Right atrium auricular region (tissue), 2 donors: ENCODE measurements at places on chromosomes 2 and 18.

DNA sequence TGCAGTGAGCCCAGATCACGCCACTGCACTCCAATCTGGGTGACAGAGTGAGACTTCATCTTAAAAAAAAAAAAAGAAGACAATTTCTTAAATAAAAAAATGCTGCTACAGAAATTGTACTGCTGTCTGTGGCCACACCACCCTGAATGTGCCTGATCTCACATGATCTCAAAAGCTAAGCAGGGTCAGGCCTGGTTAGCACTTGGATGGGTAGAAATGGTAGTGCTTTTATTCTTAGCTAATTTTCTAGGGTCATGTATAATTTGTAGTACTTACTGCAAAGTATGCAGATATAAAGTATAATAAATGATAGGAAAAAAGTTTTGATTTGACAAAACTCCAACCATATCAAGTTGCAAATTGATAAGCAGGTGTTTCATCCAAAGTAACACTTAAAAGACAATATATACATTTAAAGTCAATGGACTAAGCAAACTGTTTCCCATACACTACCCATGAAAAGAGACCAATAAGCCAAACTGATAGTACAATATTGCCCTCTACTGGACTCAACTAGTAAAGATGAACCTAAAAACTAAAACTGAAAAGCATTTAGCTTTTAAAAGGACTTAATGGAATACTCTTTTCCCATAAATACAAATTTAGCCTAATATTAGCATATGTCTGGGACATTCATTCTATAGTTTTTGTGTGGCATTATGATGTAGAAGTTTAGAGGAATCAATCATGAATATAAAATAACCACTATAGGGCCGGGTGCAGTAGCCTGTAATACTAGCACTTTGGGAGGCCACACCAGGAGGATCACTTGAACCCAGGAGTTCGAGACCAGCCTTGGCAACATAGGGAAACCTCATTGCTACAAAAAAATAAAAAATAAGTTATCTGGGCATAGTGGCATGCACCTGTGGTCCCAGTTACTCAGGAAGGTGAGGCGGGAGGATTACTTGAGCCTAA is 18.6 kb upstream of the PEX13 start:
- H3K27me3 ChIP-seq: no peaks in the 10 kb centered on the region
- H3K4me3 ChIP-seq: no peak overlapping the region
- no peak overlapping the region for H3K27ac ChIP-seq
- no peak for DNase-seq
- no peaks in the 10 kb centered on the region for H3K4me1 ChIP-seq

DNA sequence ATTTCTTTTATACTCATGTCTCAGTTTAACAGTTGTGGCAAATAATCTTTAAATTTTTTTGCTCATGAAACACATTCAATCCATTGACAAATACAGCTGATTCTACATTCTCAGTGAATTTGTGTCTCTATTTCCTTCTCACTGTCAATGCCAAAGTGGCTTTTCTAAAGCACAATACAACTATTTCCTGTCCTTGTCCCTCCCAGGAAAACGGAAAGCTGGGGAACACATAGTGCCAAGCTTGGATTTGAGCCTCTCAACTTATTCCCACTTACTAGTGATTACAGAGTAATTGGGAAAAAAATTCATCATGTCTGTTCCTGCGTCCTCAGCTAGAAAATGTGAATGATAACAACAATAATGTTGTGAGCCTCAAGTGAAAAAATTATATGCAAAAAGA is 899.7 kb upstream of the CDH2 start:
- no peaks in the 10 kb centered on the region for H3K27me3 ChIP-seq
- no peak overlapping the region for H3K27ac ChIP-seq

DNA sequence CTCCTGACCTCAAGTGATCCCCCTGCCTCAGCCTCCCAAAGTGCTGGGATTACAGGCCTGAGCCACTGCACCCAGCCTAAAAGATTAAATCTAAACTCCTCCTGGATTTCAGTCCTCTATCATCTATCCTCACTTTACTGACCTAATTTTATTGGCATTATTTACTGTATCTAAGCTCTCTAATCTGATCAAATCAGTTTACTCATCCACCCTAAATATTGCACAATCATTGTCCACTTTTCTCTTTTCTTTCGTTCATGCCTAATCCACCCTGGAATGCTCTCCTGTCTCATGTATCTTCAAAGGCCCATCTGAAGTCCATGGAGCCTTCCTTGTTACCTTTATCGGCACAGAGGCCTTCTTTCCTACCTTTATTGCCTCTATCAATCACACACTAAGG is 31.6 kb upstream of the GPR155 start:
- no peaks in the 10 kb centered on the region for H3K36me3 ChIP-seq
- no peaks in the 10 kb centered on the region for H3K4me1 ChIP-seq
- H3K4me3 ChIP-seq: no peak overlapping the region

GRCh38 chr18:49011291-49011746 is 60.6 kb upstream of the SMAD7 start:
- H3K36me3 ChIP-seq: no peaks in the 10 kb centered on the region
- no peak overlapping the region for H3K4me3 ChIP-seq
- DNase-seq: no peak
- H3K27me3 ChIP-seq: no peaks in the 10 kb centered on the region
- no peak overlapping the region for H3K27ac ChIP-seq
